HFFc6 (cell line): ENCODE measurements at places on chromosomes 5 and 9.

GRCh38 chr5:43042626-43043399, 2.7 kb upstream of the ANXA2R start:
- DNase-seq: peak; percentile 39

DNA sequence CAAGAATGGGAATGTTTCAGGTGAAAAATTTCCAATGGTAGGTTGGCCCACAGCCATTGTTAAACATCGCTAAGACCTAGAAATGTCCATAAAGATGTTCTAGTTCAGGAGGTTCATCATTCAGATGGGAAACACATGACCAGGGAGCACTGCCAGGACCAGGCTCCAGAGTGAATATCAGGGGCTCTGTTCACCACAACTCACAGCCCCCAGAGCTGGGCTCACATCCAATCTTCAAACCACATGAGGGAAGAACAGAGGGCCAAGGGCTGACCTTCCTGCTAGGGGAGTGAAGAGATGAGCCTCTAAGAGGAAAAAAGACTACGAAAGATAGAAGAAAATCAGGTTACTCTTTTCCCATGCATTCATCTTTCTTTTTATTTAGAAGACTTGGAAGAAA, 205.8 kb downstream of the SEMA5A start:
- no peak for DNase-seq

GRCh38 chr5:54912021-54912420, 73.4 kb downstream of the ESM1 start:
- DNase-seq: no peak

DNA sequence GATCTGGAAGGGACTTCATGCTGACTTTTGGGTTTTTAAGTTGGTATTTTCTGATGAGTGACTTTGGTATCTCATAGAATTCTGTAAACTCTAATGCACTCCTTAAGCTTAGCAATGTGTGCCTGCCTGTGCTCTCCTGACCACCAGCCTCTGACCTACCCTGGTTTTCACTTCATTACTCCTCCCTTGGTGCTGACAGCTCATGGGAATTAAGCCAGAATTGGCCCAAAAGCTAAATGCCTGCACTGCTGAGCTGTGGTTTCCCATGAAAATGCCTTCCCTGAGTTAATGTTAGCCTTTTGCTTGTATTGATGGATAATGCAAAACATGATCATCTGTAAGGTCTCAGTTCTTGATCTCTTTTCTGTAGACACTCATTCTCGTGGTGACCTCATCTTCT, 308.0 kb downstream of the DOCK8 start:
- no peak for DNase-seq

DNA sequence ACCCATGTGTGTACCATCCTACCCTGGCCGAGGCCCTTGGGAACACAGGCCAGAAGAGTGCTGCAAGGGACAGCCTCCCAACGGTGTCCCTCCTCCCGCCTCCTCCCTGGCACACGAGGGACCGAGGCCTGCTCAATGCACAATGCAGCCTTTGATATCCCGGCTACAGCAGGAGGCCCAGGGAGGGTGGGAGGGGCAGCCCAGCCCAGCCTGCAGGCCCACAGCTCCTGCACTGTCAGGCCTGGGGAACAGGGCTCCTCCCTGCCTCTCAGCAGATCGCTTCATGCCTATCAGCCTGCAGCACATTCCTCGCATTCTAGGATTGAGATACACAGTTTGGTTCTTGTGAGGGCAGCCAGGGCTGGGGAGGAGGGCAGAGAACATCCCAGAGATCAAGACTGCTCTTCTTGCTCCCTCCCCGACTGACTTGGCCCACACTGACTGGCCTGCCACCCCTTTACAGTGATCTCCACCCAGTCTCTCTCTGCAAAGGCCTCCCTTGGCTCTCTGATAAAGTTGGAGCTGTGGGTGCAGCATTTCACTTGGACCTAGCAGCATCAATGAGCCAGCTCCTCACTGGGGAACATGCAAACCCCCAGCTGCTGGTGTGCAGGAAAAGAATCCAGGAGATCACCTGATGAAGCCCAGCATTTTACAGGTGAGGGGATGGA, at the start of gene SH3TC2:
SH3TC2 (minus strand) TSS at position 46 of the 671 bp plus-strand sequence; CDS start at position 6, 40 bp downstream.
- DNase-seq: peak; percentile 78

DNA sequence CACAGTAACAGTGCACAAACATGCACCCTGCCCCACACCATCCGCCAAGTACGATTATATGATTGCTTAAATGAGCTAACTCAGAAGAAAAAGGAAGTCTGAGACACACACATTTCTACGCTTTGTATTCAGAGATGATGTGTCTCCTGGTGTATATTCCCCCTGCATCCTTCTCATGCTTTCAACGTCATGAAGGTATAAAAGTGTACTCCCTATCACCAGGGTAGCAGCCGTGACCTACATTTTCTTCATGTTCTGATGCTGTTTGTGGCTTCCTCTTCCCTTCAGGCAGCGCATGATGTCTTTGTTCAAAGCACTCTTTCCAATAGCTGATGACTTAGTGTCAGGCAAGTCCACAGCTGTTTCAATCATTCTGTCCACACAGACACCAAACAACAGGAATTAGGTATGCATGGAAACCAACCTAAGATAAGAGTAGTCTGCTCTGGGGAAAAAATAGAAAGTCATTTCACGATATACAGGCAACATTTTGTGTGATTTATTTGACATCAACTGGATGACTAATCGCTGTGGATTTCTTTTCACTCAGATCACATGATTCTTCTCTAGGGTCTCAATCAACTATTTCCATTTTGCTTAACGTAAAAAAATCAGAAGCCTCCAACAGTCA, 269.4 kb upstream of the PTGER4 start:
- DNase-seq: no peak

GRCh38 chr5:5708367-5708919, 286.0 kb downstream of the ICE1 start:
- no peak for DNase-seq

DNA sequence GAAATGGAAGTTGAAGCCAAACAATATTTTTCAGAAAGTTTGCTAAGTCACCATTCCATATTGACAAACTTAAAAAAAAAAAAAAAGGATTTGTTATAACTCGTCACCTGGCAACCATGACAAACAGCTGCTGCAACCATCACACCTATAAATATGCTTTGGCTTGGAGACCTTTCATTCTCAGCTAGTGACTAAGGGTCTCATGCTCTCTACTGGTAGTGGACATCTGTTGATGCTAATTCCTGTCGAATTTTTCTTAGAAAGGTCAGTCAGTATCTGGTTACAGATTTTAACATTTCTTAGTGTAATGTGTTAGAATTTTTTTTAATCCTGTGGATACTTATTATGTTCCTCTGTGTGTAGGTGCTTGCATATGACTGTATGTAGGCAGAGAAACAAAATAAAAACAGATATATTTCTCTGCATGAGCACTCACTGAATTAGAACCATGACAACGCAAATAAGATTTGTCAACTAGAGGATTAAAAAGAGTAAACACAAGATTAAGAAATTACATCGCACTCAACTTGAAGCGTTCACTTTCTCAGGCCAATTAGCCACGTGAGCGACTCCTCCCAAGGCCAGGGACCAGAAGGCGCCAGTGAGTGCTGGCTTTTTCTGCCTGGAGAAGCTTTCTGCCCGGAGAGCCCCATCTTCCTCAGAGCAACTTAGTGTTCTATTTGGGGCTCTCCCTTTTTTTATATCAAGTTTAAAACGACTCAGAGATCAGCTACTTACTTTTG, 27.0 kb upstream of the ZNF622 start:
- DNase-seq: peak; percentile 72

DNA sequence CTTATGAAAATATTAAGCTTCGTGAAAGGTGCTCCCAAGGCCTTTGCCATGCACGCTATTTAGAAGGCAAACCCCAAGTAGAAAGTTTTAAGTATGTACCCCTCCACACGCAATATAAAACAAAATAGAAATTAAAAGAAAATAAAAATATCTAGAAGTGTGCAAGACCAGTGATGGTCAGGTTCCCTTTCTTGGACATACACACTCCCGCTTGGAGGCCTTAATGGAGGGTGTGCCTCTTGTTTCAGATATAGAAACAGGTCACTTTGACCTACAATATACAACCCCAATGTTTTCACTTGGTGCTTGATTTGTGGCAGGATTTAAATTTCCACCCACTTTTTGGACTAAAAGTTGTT, 127.4 kb upstream of the STC2 start:
- DNase-seq: no peak

GRCh38 chr5:163624431-163624830, 119.0 kb downstream of the MAT2B start:
- no peak for DNase-seq

DNA sequence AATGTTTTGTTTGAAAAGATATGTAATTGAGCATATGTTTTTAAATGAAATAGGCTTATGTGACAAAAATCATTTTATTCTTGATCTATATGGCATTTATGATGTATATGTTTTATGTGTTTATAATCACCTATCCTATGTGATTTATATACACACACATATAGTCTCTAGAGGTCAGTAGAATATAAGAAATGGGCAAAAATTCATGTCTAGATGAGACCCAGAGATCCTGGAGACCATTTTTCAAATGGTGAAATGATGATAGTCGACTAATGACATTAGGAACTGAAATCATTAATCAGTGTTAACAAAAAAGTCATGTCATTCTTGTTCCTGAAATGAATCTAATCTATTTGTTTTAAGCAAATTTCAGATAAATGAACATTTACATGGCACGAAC, 709.2 kb upstream of the WWC1 start:
- peak; percentile 26 for DNase-seq

- DNase-seq: no peak
Measured at GRCh38 chr5:178739452-178740180, 9.2 kb upstream of the ZNF354A start.

DNA sequence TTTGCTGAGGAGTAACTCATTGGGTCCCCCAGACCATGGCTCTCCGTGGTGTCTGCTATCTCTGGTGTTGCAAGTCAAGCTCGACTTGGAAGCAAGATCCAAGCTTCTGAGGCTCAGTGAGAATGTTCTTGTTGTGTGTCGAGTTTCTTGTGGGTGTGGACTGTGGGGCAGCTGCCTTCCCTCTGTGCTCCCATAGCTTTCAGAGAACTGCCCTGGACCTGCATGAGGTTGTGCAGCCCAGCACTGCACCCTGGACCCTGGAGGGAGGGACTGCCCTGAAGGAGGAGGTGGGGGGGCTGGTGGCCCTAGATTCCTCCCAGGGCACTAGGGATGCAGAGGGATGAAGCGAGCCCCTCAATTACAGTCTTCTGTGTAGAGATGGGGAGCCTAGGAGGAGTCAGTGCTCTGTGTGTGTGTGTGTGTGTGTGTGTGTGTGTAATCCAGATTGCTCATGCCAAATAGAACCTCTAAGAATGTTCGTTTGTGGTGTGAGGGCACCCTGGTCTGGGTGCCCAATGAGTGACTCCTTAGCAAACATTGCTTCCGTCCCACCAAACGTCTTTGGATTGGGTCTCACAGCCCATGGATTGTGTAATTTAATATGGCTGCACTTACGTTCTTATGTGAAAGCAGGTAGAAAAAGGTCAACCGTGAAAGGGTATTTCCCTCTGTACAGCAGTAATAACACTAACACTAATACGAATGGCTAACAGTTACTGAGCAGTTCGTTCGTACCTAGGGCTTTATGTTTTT, 143.3 kb upstream of the LMX1B start:
- DNase-seq: no peak

GRCh38 chr5:33994845-33995244, 10.4 kb upstream of the SLC45A2 start:
- peak; percentile 57 for DNase-seq

GRCh38 chr9:6909181-6909580, 151.4 kb downstream of the KDM4C start:
- no peak for DNase-seq

GRCh38 chr5:90112033-90112692, 297.4 kb downstream of the CETN3 start:
- DNase-seq: no peak

DNA sequence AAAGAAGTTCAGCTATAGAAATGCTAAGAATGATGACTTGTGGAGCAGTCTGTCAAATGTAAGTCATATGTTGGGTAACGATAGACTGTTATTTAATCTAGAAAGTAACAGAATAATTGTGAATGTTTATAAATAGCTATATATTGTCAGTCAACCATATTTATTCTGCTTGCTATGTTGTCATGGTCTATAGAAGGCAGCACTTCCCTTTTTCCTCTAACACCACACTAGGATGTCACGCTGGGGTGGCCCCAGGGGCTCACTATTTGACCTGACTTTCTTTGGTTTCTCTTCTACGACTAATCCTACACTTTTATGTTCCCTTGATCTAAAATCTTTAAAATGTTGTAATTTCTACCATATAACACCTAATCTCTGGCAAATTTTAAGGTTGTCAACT, 20.5 kb downstream of the ERAP2 start:
- DNase-seq: no peak

GRCh38 chr9:15606643-15607472, 54.0 kb downstream of the CCDC171 start:
- peak; percentile 53 for DNase-seq

- no peak for DNase-seq
Measured at GRCh38 chr5:69115526-69115925, 21.7 kb downstream of the SLC30A5 start.

- DNase-seq: peak; percentile 56
Measured at GRCh38 chr5:122415030-122415800, 103.2 kb downstream of the SNCAIP start.

DNA sequence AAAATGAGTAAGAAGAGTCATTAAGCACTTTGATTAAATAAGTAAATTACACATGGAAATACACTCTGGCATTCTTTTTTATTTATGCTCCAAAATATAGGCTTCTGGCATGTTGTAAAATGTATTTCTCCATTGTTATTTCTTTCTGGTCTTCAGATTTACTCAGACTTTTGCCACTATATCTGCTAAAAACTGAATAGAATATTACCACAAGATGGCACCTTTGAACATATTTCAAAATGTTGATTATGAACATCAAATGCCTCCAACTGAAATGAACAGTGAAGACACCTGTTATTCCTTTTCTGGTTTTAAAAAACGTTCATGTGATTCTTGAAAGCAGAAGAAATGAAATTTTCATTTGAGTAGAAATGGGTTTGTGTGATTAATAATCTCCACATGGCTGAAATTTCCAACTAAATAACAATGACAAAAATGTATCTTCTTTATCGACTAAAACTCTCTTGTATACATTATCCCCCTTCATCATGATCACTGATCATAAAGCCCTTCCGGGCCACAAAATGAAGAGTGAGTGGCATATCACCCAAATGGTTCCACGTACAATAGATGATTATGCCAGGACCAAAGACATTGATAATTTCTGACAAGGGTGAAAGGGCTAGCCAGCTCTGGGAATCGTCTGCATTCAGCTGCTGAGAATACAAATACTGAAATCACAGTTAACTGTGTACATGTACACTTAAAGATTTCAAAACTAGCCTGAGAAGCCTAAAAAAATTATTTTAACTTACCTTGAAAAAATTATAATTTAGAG, 23.8 kb downstream of the TYRP1 start:
- no peak for DNase-seq
